ENCODE measurements at places on chromosomes 7 and 10.

DNA sequence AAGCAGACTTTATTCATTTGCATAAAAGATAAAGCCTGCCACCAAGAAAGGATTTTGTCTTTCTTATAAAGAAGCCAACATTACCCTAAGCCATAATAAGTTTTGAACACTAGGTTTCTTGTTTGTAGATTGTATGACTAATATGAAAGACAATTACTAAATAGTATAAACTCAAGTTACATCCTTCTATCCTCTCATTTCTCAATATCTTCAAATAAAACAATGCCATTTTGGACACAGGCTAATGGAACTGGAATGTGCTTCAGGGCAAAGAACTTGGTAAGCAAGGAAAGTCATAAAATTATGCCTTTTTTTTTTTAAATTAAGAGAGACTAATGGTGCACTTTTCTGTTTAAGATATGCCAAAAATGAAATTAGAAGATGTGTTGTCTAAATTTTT, 137.7 kb downstream of the DKK1 start:
- DNase-seq, result no peak

DNA sequence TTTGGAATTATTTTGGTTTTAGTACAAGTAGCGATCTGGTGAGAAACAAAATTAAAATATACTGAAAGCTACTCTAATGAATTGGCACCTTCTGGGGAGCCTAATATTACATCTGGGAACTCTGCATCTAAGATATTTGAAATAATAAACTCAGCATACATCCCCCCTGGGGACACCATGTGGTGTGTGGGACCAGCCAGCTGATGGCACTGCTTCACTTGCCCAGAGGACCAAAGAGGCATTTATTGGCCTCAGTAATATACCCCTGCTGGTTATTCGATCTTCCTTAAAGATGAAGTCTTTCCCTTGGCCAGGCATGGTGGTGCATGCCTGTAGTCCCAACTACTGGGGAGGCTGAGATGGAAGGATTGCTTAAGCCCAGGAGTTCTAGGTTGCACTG, 195.1 kb upstream of the AUTS2 start:
- DNase-seq, result no peak

DNA sequence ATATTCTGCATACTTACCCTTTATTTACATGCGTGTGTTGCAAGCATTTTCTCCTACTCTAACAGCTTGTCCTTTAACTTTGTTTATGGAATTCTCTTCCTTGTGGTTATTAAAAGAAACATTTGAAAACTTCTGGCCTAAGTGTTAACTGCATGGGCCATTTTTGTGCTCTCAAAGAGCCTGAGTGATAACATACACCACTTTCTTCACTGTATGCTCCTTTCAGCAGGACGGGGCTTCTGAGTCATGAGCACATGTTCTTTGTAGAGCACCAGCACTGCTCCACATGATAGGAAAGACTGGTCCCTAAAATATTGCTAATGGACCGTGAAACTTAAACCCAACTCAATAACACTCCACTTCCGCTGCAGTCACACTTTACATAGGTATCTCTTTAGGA, 1093.6 kb upstream of the GHITM start:
- no peak for DNase-seq

DNA sequence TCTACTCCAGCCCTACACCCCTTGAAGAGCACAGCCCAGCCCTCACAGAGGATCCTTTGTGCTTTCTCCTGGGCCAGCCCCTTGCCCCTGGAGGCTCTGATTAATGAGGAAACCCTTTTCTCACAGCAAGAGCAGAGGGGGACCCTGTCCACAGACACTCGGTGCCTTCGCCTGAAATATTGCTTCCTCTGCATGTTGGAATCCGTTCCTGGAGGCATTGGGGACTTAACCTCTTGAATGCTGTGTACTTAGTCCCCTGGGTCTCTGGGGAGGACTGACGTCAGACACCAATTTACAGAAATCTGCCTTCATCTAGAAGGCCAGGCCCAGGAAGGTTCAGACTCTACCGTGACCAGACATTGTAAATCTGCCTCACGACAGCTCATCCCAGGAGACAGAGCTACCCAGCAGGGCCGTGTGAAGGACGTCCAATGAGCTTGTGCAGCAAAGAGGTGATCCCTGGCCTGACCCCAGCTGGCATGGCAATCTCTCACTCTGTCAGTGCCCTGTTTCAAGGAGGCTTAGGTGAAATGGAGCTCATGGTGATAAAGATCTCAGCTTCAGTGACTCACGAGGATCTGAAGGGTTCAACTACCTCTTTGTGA, 8.1 kb upstream of the TMEM72 start:
- DNase-seq, result no peak

Data from NCI-H1048 (cell line).